ENCODE measurements at places on chromosomes 2 and 18. TPM values are rescaled to one million over a fixed set of nuclear protein-coding genes. Genes with fewer than 3 reads are reported as not detected.

GRCh38 chr2:212682937-212683336 is 144.3 kb upstream of the ERBB4 start:
- no peak for DNase-seq

DNA sequence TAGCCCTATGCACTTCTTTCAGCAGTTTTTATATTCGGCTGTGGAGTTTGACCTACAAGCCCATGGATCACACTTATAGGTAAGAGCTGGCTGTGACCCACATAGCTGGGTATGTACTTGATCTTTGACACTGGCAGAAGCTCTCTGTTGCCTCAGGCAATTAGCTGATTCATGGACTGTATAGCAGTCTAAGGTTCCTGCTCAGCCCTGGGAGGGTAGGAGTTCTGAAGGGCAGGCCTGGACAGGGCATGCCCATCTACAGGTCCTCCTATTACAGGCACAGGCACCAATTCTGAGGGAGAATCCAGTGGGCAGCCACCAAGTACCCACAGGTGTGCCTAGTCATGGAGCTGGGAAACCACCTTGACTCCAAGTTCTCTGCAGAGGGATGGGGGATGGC is 301.8 kb upstream of the GALNT5 start:
- DNase-seq: no peak

DNA sequence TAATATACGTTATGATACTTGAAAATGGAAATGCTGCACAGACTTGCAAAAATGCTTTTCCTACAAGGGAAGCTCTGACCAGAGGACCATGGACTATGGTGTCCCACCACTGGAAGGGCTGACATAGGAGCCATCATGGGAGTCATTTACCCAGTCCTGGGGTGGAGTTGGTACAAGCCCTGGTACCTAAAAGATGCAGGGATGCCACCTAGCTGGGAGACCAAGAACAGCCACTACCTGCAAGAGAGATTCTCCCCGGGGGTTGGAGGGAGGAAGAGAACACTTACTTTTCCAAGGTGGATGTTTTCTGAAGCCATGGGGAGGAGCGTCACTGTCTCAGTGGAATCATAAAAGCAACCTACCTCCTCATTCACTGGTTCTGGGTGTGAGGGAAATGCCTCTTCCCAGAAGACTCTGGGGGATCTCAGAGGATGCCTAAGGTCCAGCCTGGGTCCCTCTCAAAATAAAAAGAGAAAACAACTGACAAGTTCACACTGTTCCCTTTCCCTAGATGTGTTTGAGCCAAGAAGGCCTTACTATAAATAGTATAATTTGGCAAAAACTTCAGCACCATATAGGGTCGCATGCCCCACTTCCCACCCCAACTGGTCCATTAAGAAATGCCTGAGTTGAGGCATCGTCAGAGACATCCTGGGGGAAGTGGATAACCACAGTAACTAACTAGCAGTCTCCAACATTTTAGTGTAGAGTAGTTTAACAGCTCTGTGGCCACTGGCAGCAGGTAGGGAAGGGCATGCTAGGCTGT is 39.9 kb downstream of the REEP1 start:
- DNase-seq: no peak

NYAP2 gene
- polyA plus RNA-seq: not detected

DNA sequence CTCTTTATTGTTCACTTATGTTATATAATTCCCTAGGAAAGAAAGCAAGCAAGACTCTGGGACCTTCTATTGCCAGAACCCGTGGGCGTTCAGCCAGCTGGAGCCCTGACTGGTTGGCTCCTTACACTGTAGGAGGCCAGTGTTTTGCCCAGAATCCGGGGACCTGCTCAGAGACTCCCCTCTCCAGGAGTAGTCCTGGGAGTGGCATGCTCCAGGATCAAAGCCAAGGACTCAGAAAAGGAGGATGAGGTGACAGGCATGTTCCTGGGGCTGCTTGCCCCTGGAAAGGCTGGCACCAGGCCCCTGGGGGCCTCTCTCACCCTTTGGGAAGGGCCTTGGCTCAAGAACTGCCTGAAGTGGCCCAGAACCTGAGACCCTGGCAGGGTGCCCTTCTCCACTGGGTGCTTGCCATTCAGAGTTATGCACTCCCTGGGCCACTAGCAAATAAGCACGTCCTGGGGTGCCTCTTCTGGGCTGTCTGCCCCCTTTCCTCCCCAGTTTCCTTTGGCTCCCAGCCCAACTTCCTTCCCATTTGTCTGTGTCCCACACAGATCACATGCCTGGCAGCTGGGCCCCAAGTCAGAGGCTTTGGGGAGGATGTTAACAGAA is 19.6 kb upstream of the KIF3C start:
- DNase-seq: no peak

- DNase-seq: no peak
These were observed 159.0 kb upstream of the RASGRP3 start for GRCh38 chr2:33317369-33318007.

HOXD13 gene
- polyA plus RNA-seq: 0.22 TPM

DNA sequence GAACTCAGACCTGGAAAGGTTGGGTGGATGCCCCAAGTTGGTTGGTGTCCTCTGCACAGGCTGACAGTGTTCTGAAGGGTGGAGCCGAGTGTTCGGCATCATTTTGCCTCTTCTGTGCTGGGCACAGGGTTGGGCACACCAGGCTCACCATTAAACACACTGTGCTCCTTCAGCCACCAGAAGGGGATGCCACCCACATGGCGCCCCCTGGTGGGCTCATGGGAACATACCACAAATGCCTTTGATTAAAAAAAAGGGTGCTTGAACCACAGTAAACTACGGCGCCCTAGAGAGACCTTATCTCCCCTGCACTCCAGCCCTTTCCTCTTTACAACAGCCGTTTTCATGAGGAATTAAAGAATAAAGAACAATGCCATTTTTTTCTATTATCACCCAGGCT is 89.4 kb downstream of the CELF4 start:
- DNase-seq: no peak

ANKRD30B gene
- 0.30 TPM for polyA plus RNA-seq

KCNF1 gene
- 1.5 TPM for polyA plus RNA-seq

DSG4 gene
- polyA plus RNA-seq: 0.03 TPM

- no peak for DNase-seq
These were observed 100.8 kb downstream of the MEIS1 start for GRCh38 chr2:66535574-66536289.

- no peak for DNase-seq
These were observed 126.7 kb downstream of the GALNT3 start for GRCh38 chr2:165667375-165667774.

LYPD1 gene
- 77.7 TPM for polyA plus RNA-seq

NOSTRIN gene
- 32.5 TPM for polyA plus RNA-seq

DNA sequence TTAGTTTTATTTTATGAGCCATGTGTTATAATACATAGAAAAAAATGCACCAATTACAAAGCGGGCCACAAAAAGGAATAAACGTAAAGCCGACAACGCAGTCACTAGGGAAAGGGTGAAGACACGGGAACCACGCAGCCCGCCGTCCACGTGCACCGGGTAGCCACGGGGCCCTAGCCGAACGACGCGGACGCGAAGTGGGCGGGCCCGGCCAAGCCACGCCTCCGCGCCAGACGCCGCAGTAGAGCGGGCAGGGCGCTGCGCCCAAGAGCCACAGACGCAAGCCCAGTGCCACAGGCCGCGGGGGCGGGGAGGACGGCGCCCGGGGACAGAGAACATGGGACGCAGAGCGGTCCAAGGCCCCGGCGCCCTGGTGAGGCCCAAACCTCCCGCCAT is at the start of gene DUSP28:
Gene DUSP28 (plus strand): TSS at position 274 of the 396 bp plus-strand sequence. CDS start 328 bp downstream, outside the sequence.
- DNase-seq: peak; percentile 66

- DNase-seq: no peak
These were observed 79.0 kb downstream of the ACVR2A start for GRCh38 chr2:147923846-147924245.

GRCh38 chr2:43631618-43632317 is 5.3 kb upstream of the PLEKHH2 start:
- DNase-seq: no peak

- DNase-seq: no peak
These were observed 182.0 kb upstream of the ZNF804A start for GRCh38 chr2:184416146-184416913.

DNA sequence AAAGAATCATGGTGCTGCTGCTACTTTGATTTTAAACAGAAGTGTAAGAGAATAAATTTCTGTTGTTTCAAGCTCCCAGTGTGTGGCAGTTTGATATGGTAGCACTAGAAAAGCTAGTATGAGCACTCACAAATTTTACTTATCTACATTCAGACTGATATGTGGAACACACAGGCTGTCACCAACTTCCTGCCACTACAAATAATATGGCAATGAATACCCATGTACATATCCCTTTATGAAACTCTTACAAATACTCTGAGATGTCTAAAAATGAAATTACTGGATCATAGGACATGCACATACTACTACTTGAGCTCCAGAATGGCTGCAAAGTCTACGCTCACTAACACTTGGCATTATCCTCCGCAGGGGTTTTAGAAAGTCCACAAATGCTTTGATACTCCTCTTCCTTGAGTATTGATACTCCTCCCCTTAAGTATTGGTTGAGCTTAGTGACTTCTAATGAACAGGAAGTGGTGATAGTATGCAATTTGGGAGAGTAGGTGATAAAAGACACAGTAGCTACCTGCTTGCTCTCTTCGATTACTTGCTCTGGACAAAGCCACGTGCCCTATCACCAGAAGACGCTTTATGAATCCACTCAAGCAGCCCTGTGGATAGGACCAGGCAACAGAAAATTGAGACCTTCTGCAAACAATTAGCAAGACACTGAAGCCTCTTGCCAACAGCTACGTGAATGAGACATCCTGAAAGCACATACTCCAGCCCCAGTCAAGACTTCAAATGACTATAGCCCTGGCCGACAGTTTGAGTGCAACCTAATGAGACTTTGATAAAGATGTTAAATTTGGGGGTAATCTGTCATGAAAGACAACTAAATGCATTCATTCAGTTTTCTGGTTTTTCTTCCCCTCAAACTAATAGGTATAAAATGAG is 35.4 kb downstream of the FBXO11 start:
- no peak for DNase-seq

NEUROD1 gene
- polyA plus RNA-seq: not detected

GRCh38 chr2:9686061-9686460 is 55.3 kb upstream of the YWHAQ start:
- no peak for DNase-seq

GRCh38 chr2:110983133-110983532 is 137.6 kb upstream of the BCL2L11 start:
- no peak for DNase-seq

DNA sequence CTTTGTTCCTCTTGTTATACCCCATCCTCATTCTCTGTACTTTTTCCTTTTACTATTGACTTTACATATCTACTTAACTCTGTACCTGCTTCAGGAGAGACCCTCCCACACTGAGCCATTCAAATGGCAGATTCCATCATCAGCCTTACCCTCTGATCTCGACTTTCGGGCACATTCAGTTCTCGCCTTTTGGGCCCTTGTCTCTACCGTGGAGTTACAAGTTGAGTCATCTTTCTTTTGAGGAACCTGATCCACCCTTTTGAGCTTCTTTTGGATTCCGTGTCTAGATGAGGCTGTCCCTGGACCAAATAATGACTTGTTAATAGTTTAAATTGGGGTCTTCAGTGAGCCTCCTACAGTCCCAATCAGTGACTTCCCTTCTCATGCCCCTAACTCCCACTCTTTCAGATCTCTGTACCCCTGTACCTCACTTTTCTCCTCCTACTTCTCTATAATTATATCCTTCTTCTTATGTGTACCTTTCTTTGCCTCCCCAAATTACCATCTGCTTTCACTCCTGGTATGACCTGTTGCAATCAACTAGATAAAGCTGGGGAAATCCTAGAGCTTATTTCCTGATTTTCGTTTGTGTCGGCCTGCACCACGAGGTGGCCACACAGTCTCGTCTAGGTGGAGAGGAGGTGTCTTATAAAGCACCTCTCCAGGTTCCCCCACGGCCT is 17.2 kb downstream of the SP110 start:
- no peak for DNase-seq

DNA sequence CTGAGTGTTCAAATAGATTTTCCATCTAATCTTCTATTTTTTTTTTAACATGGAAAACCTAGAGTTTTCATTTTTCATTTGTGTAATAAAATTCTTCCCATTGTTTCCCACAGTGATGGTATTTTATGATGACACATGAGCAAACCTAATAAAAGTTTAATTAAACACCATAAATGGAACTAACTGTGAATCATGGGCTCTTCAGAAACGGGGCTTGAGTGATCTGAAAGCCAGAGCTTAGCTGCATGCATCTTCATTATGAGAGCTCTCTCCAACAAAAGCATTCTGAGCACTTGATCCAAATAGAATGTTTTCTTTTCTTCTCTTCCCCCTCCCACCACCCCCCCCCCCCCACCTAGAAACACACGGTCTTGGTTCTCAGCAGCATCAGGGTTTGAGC is 82.1 kb upstream of the REV1 start:
- no peak for DNase-seq

YPEL5 gene
- polyA plus RNA-seq: 107 TPM

GRCh38 chr2:113083296-113083695 is 15.5 kb downstream of the IL1F10 start:
- DNase-seq: no peak

DNA sequence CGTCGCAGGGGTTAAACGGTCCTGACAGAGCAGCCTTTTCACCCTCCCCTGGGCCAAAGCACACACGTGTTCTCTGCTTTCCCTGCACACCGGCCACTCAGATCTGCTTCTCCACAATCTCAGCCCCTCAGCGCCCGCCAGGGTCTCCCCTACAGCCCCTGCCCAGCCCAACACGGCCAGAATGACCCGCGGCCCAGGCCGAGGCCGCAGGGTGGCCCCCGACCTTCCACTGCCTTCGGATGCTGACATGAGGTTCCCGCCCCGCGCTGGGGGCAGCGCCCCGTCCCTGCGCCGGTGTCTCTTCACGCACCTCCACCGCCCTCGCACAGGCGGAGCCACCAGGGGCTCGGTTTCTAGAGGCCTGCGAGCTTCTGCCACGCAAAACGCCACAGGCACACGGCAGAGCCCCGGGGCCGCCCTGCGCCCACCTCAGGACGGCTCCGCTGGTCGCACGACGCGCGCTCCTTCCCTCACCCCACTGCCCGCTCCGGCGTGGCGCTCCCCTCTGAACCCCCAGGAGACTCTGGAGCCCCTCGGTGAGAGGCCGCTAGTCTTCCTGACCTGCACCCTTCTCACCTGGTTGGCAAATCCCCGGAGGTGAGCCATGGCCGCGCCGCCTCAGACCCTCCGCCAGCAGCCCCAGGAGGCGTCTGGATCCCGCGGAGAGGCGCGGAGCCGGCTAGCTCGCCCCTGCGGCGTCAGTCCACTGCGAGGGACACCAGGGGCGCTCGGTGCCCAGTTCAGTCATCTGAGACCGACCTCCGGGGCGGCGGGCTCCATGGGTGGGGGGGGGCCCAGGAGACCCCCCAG is 749 bp downstream of the STK25 start:
- DNase-seq: no peak

- no peak for DNase-seq
These were observed 352.6 kb downstream of the RBM43 start for GRCh38 chr2:150909090-150909489.

PROKR1 gene
- 0.22 TPM for polyA plus RNA-seq

NT5C1B gene
- polyA plus RNA-seq: 0.86 TPM

GALNT14 gene
- polyA plus RNA-seq: 36.7 TPM

DNA sequence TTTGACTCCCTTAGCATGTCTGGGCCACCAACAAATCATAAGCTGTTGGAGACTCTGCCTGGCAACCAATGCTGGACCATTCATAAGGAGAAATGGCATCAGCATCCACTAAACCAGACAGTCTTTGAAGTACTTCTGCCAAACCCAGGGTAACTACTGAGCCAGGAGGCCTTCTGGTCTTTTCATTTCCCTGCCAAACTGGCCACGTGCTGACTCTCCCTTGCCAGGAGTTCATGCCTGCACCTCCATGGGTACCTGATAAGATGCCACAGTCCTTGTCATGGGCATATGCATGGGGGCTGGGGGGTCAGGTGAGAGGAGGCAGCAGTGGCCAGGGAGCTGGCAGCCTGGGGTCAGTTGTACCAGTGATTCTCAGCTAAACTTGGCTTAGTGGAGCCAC is 34.2 kb upstream of the DAPL1 start:
- no peak for DNase-seq

- no peak for DNase-seq
These were observed 13.0 kb upstream of the DAPL1 start for GRCh38 chr2:158782136-158782535.
